ENCODE measurements at places on chromosomes 4 and X.

DNA sequence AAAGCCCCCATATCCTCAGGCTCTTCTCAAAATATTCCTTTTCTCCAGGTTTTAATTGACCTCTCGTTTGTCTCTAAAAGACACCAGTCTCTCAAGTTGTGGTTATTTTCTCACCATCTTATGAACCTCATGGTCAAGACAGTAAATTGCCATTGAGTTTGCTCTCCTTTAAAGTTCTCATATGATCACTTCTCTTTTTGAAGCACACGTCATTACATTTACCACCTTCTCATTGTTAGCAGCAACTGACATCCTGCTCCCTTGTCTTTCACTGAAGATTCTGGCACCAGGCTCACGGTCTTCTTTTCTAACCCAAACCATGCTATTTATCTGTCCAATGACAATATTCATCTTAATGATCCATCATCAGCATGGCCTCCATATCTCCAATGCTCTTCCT is 324.2 kb downstream of the TMA16 start:
- DNase-seq, result no peak

DNA sequence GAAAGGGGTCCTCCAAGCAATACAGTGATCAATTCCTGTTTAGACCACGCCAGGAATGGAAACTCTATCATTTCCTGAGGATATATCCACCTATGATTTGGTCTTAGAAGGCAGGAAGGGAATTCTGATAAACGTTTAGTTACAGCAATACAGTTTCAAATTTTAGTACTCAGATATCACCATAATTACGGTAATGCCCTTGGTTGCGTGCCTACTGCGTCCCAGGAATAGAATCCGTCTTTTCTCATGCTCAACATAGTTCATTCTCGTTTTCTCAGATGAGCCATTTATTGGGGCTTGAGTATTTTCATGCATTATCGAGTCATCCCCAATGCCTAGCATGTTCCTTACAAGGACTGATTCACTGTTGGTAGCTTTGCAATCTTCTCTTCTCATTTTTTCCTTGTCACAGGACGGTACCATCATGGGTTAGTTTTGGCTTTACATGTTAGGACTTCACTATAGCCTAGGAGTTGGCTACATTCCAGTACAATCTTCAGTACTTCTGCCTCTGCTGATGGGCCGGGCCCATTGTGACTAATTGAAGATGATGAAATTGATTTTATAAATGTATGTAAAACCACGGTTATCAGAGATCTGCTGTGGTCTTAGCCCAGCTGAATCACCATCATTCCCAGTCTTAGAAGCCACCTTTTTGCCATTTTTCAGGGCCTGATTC is 4.4 kb upstream of the PRKX start:
- DNase-seq, result no peak

- no peak for DNase-seq
These were observed 34.4 kb upstream of the COX18 start for GRCh38 chr4:73103799-73104503.

GRCh38 chr4:112036886-112037285 is 108.4 kb upstream of the FAM241A start:
- no peak for DNase-seq

DNA sequence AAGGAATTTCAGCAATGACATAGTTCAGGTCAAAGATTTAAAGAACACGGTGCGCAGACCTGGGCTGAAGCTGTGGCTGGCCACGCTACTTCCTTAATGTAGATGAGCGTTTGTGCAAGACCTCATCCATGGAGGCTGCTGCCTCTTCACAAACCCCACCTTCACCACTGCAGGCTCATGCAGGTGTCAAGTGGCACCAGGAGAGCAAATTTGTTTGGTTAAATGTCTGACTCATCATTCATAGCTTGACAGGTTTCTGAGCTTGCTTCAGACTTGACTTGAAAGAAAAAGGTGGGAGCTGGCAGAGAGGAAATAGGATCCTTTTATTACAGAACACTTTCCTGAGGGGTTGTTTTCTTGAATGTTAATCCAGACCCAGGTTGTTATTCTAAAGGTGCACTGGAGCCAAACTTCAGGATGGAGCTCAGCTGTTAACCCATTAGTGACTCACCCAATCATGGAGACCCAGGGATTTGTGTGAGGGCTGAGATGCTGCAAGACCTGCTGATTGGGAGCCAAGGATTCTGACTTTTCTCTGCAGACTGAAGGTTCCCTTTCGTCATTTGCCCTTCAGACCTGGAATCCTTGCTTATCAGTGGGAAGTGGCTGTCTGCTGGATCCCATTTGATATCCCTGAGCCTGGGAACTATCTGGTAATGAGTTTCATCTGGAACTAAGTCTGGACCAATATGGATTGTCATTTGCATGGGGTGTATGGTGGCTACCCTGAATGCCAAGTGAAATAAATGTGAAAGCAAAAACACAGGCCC is 315.3 kb downstream of the PTTG2 start:
- DNase-seq, result no peak

DNA sequence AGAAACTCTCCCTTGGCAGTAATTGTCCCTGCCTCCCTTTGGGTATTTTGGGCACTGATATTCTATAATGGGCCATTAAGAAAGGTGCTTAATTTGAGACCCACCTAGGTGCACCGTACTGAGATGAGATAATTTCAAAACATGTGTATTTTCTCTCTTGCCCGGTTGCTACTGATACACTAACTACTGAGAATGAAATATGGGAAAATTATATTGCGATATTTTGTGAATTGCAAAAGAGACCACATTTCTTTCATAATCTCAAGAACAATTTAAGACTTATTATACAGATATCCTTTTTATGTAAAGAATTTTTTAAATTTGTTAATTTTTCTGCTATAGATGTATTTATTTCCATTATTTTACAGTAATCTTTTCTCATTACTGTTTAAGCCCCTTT is 284.9 kb downstream of the ADGRL3 start:
- DNase-seq, result no peak

DNA sequence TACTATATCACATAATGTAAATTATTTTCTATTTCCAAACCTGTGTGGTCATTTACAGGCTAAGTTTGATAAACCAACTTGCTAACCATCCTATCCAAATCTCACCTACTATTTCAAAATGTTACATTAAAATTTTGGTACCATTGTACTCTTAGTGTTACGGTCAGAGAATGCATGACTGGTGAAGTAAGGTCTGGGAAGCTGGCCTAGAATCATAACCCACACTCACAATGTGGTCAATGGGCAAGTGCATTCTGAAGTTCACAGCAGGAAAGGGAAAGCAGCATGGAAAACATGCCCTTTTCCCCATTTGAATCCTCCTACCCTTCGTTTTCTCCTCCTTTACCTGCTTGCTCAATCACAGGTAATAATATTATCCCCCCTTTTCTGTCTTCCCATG is 54.4 kb downstream of the PPP3CA start:
- DNase-seq, result no peak

DNA sequence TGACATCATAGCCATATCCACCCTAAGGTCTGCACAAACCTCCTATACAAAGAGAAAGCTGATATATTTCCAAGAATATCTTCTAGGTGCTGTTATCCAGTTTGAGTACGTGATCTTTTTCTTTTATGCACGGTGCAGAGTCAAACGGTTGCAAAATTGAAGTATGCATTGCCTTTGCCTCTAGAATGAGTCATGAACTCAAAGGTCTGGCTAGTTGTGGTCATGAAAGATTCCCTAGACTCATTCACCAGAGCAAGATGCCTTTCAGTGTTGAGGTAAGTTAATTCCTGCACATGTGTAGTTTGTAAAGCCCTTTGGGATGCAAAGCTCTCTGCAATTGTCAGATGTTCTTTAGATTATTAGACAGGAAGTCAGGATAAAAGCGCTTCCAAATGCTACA is 704.4 kb downstream of the PCDH19 start:
- no peak for DNase-seq

DNA sequence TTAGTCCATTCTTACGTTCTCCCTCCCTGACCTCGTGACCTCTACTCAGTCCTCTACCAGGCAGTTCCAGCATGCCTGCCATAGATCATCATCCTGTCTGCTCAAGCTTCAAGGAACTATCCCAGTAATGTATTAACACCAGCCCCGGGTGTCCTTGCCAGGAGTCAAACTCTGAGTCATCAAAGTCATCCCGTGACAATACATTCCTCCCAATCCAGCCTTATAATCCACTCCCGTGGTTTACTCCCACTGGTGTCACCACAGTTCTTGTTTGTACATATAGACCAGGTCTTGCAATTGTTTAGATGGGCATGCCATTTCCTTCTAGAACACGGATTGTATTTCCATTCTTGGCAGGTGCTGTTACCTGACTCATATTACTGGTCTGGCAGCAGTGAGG is 68.7 kb upstream of the TAB3 start:
- no peak for DNase-seq

DNA sequence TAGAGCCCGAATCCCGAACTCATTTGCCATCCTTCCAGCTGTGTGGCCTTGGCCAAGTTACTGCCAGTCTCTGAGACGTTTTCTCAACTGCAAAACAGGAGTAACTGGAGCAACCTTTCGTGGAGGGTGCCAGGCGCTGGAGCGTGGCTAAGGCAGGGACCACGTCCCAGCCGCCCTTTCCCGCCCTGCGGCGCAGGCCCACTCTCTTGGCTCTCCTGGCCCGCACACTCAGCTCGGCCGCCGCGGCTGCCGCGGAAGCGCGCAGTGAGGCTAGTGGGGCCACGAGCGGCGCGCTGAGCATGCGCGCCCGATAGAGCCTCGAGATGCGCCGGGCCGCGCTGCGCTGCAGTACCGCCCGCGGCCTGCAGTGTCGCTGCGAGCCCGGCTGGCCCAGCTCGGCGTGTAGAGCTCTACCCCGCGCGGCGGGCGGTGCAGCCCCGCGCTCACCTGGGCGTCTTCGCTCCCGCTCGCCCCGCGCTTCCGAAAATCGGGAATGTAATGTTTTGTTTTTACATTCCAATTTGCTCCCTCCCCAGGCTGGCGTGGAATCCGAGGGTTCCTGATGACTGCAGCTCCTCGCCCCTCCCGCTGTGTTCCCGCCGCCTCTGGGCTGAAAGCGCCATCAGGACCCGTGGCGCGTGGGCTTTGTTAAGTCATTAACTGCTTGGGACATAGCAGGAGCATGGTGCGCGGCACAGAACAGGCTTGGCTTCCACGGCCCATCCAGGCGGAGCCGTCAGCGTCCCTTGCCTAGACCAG is 4.0 kb upstream of the ZNF518B start:
- no peak for DNase-seq

GRCh38 chr4:20326460-20326859 is 74.8 kb downstream of the SLIT2 start:
- DNase-seq, result no peak

- DNase-seq, result no peak
These were observed 132.7 kb downstream of the PJA1 start for GRCh38 chrX:69032601-69033000.

GRCh38 chrX:31540313-31540712 is 468.5 kb upstream of the FTHL17 start:
- DNase-seq, result no peak

DNA sequence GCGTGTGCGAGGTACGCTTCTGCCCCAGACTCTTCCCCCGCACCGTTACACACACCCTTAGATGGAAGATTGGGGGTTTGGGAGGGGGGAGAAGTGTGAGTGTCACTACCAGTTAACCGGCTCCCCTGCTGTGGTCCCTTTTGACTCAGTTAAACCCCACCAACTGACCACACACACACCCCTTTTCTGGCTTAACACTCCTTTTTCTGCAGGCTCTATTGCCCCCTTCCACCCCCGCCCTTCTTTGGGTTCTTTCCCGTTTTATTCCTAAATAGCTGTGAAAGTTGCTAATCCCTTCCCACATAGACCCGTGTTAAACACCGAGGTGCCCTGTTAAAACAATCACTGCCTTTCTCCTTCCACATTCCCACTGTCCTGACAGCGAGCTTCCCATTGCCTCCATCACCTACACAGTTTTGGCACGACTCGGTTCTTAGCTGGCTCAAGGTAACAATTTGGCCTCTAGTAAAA is 3.7 kb upstream of the NR3C2 start:
- no peak for DNase-seq

DNA sequence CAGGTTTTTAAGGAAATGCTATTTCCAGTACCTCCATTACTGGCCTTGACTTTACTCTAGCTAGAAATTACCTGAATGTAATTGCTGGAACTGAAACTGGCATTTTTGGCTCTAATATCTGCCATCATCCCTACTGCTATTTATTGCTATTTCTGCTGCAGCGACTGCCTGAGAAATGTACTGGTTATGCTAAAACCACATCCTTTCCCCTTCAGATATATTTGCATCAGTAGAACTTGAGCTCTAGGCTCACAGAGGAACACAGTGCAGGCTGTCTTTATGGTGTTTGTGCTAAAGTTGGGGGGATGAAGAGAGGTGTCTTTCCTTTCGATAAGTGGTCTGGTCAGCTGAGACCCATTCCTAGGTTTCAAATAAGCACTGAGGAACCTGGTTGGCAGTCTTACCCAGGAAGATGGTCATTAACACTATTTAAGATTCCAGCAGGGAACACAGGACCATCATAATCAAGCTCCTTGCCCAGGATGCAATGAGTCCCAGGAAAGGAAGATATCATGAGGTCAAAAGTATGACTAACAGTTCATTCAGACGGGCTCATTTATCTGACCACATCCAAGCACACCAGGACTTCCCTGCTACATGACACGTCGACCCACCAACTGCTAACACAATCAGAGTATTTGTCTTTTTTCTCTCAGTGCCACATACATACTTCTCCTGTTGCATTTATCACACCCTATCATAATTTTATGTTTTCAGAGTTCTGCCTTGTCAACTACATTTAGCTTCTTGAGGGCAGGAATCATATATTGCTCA is 137.4 kb downstream of the GABRA3 start:
- no peak for DNase-seq

DNA sequence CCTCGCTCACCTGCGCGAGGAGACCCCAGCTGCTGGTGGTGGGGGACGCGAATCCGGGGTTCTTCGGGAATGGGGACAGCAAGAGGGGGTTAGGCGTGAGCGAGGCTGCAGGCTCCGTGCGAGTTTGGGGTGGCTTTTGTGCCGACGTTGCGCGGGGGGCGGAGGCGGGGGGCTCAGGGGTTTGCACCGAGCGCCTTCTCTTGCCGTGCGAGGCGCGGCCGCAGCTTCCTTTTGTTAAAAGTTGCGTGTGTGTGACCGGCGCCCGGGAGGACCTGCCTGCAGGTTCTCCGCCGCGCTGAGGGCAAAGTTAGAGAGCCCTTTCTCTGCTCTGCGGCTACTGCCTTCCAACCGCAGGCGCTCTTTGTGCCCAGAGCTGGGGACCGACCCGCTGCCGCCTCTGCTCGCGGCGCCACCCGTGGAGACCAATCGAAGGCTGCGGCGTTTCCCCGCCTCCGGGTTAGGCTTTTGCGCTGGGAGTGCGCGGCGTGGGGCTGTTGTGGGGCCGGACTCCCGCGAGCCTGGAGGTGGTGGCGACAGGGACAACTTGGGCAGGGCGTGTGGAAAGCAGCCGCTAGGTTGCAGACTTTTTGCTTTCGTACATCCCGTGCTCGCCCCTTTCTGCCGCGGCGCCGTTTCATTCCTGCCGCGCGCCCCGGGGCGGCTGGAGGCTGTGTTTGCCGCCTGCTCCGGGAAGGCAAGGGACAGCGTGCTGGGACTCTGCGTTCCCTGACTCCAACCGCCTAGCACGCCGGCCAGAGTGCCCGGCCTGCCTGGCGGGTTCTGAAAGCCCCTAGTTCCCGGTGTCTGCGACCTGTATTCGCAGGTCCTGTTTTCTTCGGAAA is 716 bp downstream of the KIT start:
- DNase-seq, result no peak

GRCh38 chr4:182137343-182137742 is 105.9 kb upstream of the TENM3 start:
- DNase-seq, result no peak

GRCh38 chrX:24259544-24260240 is 54.2 kb downstream of the SUPT20HL2 start:
- DNase-seq, result no peak

- DNase-seq, result no peak
These were observed 5.0 kb downstream of the ARMCX5 start for GRCh38 chrX:102604327-102604726.

- DNase-seq, result no peak
These were observed 334.5 kb upstream of the EMCN start for GRCh38 chr4:100852326-100852725.
